Fibroblast of lung (primary cell): ENCODE measurements at places on chromosomes 5 and 9. TPM values are rescaled to one million over a fixed set of nuclear protein-coding genes. Genes with fewer than 3 reads are reported as not detected.

- DNase-seq = no peak
These were observed 178.7 kb downstream of the PPP2R2B start for GRCh38 chr5:146699664-146700418.

- DNase-seq = no peak
These were observed 365.5 kb upstream of the CDH18 start for GRCh38 chr5:20353499-20353898.

- peak; percentile 51 for DNase-seq
These were observed 27.3 kb downstream of the LHFPL2 start for GRCh38 chr5:78621291-78621738.

DNA sequence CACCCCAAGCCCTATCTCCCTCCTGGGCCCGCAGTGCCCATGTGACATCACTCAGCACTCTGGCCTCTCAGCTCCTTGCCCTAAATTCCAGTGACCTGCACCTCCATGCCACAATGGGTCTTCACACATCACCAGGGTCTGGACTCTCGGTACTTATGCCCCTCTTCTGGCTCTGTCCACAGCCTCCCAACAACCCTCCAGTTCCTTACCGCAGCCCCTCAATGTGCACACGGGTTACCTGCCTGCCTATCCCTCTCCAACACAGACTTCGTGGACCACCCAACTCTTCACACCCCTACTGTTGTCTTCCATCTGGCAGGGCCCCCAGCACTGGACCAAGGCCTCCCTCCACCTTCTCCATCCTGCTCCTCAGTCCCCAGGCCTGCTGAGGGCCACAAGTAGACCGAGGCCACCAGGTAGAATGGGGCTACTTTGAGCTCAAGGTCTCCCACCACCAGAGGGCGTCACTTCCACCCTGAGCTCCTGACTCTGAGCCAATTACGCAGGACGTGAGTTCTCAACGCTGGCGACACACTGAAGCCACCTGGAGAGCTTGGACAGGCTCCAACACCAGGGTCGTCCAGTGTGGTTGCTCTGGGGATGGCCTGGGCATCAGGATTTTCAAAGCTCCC is 172.1 kb downstream of the GABBR2 start:
- no peak for DNase-seq

GRCh38 chr5:119420169-119420568 is 32.1 kb upstream of the HSD17B4 start:
- DNase-seq = no peak

DNA sequence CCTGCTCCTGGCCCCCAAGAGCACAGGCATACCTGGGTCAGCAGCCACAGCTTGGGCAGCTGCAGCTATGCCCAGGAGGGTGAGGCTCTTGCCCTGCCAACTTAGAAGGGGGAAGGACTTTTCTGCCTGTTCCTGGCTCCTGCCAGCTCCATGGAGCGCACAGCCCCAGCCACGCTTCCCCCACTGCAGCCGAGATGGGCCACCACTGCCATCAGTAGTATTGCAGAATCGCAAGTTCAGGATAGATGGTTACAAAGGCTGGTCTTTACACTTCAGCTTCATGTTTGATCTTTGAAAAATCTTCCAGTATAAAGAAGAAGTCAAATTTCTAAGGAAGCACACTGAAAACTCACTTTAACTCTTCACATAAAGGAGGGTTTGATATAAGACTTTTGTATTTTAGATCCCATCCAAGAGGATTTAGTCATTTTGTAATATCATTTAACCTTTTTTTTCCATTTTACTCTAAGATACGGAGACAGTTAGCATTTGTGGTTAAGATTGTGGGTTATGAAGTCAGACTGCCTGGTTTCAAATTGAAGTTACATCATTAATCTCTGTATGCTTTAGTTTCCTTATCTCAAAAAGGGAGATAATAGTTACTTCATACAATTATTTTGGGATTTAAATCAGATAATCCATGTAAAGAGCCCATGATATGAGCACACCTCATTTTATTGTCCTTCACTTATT is 81.8 kb downstream of the NLN start:
- DNase-seq = no peak

- DNase-seq = peak; percentile 61
These were observed 1078.3 kb downstream of the CDH12 start for GRCh38 chr5:21774801-21775200.

DNA sequence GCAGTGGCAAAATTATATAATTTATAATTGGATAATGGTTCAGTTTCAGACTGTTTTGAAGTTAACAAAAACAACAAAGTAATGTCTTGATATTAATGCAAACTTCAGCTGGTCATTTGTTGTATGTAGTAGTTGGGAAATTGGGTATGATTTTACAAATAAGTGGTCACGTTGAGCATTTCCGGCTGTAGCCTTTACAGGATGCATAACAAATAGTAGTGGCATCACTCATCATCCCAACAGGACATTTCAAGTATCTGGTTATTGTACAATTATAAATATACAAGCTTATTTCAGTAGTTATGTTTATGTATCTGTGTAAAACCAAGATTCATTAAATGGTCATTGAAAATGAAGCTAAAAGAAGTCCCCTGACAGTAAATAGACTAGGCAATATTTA is 72.9 kb downstream of the SMIM15 start:
- no peak for DNase-seq

- no peak for DNase-seq
These were observed 14.7 kb downstream of the IGIP start for GRCh38 chr5:140140435-140140834.

DNA sequence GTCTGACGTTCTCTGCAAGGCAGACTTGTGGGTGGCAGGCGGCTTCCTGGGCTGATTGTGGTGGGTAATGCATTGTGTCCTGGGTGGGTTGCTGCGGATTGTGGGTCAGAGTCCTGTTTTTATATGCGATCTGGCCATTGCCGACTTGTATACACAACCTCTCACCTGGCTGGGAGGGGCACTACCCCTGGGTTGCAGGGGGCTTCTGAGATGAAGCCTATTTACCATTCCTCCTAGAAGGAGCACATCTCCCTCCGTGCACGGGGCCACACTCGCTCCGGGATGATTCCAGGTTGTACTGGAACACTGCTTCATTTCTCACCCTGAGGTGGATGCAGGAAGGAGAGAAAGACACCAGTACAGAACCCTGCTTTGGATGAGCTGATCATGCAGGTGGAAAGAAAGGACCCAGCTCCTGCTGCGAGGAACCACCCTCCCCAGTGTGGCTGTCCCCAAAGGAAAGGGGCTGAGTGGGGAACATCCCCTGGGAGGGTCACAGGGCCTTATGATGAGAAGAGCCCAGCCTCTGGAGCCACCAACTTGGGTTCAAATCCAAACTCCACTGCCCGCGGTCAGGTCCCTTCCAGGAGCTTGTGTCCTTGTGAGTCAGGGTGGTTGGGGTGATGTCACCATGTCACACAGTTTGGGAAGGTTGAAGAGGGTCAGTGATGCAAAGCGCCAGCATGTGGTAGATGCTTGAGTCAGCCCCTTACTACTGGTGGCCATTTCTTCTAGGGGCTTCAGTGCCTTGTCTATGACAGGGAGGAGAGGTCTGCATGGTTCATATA is 151.8 kb upstream of the COL5A1 start:
- no peak for DNase-seq

DNA sequence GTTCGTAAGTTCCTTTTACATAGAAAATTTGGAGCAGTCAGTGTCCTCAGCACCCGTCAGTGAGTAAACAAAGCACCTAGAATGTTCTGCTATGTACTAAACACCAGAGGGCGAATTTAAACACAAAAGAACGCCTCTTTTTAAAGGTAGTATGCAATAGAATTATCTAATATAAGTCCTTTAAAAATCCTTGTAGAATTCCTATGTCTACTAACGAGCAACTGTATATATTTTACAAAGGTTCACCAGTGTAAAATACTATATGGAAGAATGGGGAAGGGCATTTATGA is 499 bp upstream of the TMEM232 start:
- no peak for DNase-seq

DNA sequence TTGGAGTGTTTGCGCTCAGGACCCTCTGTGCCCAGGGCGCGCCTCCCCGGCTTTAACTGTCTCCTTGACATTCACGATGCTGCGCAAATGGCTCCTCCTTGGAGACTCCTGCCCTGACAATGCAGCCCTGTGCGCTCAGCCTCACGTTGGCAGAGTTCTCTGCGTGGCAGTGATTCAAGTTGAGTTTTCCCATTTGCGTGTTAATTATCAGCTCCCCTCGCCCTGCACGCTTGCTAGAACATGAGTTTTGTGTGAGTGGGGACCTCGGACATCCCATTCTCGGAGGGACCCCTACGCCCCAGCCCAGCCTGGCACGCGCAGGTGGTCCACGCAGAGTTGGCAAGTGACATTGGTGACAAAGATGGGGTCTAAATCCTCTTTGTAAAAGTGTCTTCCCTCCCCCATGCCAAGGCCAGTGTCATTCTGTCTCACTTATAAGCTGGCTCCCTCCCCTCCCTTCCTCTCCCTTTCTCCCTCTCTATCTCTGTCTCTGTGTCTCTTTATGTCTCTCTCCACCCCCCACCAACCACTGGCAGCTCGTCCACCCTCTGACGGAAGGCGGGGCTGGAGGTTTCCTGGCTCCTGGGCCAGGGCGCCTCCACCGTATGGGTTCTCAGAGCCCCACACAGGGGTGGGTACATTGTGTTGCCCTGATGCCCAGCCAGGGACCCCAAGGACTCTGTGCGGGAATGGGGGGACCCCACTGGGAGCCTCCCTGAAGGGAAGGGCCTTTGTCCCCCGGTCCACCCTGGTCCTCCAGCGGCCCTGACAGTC is 169.3 kb downstream of the OLFM1 start:
- DNase-seq = no peak

GRCh38 chr9:125240649-125240999 is 519 bp downstream of the HSPA5 start:
- DNase-seq = peak; percentile 28

DNA sequence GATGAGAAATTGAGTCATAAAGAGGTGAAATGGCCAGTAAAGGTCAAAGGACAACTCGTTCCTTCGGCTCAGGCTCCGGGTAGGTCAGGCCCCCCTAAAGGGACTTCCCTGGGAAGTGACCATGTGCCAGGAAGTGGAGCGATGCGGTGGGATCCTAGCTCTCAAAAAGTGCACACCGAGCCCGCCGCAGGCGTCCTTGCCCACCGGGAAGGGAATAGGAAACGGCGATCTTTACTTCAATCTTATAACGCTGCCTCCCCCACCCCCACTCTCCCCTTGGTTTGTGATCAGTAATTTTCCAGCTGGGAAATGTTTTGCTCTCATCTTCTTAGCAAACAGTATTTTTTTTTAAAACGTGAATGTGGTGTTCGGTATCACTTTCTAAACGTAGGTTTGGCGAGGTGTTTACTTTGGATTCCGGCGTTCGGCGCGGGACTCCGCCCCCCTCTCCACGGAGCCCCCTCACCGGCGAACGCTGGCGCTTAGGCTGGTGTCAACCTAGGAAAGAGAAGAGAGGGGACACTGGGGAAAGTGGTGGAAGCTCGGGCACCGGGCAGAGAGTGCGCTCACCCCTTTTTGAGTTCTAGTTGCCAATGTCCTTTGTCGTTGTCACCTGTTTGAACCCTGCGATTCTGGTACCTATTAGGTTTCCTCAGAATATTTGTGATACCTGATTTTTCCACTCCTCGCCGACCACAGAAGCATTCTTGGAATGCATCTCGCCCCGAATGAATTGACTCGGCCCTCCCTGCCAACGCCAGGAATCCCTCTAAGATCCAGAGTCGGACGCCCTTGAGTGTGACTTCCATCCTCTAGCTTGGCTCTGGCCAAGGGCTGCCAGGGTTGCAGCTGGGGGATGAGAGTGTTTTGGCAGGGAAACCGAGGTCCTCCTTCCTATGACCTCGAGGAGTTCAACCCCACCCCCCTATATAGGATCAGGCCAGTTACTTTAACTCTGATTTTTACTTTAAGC is 1.8 kb upstream of the KLF4 start:
- DNase-seq = peak; percentile 12

- no peak for DNase-seq
These were observed 206.0 kb downstream of the FBXO4 start for GRCh38 chr5:42131081-42131480.

DNA sequence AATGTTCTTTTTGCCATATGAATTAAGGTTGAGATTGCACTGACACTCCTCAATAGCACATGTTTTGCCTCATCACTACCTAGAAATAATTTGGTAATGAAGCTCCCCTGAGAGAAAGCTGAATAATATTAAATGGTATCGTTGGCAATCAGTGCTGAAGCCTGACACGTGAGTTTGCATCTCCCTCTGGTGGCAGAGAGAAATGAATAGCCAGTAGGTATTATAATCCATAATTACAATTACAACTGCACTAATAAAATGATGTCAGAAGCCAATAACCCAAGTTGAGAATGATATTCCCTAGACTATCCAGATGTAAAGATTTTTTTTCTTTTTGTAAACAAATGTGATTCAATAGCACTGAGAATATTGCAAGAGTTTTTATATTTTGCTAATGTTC is 700.3 kb downstream of the PTPRD start:
- no peak for DNase-seq

DNA sequence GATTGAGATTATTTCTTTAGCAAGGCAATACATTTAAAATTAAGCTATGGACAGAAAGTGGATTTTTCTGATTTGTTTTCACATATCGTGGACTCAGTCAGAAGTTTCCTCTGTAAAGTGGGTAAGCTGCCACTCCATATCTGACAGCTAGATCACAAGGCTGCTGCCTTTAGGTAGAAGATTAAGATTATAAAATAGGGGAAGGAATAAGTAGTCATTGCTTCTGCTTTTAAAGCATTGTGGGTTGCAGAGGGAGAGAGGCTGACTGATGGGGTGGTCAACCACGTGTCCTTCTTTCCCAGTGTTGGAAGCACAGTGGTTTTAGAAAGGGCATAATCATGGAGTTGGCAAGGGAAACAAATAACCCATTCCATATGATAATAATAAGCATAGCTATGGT is 74.3 kb upstream of the MOCS2 start:
- DNase-seq = no peak

GRCh38 chr5:177605078-177605477 is 5.1 kb downstream of the B4GALT7 start:
- DNase-seq = no peak

DNA sequence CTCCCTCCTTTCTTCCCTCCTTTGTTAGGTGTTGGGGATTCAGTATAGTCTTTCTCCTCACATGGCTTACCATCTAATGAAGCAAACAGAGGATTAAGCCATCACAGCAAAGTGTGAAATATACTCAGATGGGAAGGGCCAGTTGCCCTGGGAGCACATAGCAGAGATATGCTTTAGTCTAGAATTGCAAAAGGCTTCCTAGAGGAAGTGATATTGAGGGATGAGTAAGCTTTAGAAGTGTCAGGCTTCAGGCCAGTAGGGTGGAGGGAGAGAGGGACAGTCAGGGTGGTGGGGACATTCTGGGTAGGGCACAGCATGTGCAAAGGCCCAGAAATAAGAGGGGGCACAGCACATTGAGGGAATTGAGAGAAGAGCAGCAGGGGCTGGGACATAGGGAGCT is 46.2 kb upstream of the GLRA1 start:
- no peak for DNase-seq

GRCh38 chr5:15383469-15383868 is 116.5 kb upstream of the FBXL7 start:
- DNase-seq = peak; percentile 28

DNA sequence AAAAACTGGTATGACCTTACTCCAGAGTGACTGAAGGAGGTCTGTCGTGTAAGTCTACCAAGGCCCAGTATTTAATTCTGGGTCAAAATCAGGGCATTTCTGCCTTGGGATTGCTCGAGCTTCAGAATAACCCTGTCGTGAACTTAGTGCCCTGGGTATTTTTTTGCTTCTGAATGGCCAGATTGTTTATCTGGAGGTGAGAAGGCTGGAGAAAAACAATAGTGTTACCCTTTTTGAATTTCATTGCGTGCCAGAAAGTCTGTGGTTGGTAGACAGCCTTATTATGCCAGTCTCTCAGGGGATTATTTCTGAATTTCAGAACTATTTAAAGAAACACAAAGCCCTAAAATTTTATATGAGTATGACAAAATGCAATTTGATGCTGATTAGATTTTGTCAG is 323.4 kb downstream of the CSNK1G3 start:
- DNase-seq = no peak

Gene FCHO2
- polyA plus RNA-seq = 10.2 and 11.3 TPM in 2 replicates

Gene SLC31A1
- 33.0 and 40.9 TPM in 2 replicates for polyA plus RNA-seq

Gene SLC25A25
- 11.2 and 14.0 TPM in 2 replicates for polyA plus RNA-seq

Gene IFNK
- not detected in 2 replicates for polyA plus RNA-seq
